ENCODE measurements at places on chromosomes 7 and 10. TPM values are rescaled to one million over a fixed set of nuclear protein-coding genes. Genes with fewer than 3 reads are reported as not detected.

SVIL gene
- total RNA-seq: 10.3 TPM

- DNase-seq: no peak
These were observed 1.6 kb downstream of the OR9A2 start for GRCh38 chr7:143025371-143025770.

GRCh38 chr7:15684111-15684800 lies 2.2 kb downstream of the MEOX2 start:
- DNase-seq: no peak

SLC35G1 gene
- total RNA-seq: 3.5 TPM

- DNase-seq: no peak
These were observed 17.5 kb downstream of the FAM20C start for GRCh38 chr7:209906-210305.

DNA sequence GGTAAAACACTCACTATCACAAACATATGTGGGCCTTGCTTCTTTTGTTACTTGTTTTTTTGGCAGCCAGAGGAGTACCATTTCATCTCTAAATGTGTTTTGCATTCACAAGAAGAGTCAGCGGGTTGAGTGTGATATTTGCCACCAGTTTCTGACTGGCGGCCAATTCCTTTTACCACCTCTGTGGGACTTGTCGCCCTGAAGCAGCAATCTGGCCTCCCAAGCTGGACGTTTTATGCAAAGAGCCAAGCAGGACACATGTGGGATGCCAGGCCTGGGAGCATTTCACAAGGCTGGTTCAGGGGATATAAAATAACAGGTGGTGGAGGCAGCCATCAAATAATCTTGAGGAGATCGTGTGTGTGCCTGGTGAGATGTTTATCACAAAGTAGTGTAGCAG lies 61.8 kb upstream of the TRIL start:
- DNase-seq: no peak

- no peak for DNase-seq
These were observed 225.6 kb downstream of the AHR start for GRCh38 chr7:17523813-17524739.

All from activated CD4-positive, alpha-beta memory T cell treated with anti-CD3 and anti-CD28 coated beads, Interleukin-2, amount 10 ng/mL, durations not matched to agents 7 days and 5 days (primary cell).